ENCODE measurements at places on chromosomes 12 and 14.

GRCh38 chr12:93243689-93244513 is 133.8 kb upstream of the NUDT4 start:
- peak; percentile 84 for DNase-seq

DNA sequence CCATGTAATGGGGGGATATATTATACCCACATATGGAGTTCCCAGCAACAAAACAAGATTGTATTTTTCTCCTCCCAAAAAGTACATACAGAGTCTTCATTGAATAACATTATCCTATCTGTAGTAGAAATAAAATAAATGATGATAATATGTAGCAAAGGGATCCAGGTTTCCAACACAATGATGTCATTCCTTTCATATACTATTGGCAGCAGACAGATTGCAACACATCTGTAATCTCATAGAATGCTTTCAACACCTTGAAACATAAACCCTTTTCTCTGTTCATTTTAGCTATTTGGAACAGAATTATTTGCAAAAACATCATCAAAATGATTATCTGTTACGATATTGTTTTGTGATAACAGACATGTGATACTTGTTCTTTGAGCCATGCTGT is 317.6 kb downstream of the DPF3 start:
- DNase-seq: peak; percentile 22

DNA sequence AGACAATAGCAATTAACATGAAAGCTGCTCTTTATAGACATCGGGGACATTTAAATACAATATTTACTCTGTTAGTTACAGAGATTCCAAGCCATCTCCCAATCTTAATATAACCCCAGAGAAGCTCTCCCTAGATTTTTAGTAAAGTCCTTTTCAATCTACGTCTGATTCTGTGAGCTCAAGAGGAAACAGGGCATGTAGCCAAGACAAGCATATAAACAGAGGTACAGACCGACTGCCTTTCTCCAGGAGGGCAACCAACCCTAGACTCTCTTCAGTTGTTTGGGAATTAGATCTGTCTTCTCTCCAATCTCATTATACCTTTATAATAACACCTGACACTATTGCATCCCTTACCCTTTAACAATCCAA is 57.4 kb downstream of the TMTC1 start:
- no peak for DNase-seq

GRCh38 chr12:101001669-101002068 is 207.1 kb downstream of the ANO4 start:
- DNase-seq: no peak

DNA sequence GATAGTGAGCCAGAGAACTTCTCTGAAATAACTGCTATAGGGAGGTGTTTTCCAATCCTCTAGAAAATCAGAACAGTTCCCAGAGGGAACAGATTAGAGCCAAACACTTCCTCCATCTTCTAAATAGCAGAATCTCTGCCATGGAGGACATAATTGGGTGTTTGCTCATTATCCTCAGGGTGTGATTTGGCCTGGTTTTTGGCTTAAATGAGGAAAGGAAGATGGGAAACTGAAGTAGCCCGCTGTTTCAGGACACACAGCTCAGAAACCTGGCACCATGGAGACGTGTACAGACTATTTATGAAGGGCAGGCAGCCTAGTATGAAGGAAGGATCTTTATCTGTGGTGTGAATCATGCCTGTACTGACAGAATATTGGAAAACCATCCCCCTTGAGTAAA is 231.7 kb upstream of the PRKD1 start:
- peak; percentile 7 for DNase-seq

DNA sequence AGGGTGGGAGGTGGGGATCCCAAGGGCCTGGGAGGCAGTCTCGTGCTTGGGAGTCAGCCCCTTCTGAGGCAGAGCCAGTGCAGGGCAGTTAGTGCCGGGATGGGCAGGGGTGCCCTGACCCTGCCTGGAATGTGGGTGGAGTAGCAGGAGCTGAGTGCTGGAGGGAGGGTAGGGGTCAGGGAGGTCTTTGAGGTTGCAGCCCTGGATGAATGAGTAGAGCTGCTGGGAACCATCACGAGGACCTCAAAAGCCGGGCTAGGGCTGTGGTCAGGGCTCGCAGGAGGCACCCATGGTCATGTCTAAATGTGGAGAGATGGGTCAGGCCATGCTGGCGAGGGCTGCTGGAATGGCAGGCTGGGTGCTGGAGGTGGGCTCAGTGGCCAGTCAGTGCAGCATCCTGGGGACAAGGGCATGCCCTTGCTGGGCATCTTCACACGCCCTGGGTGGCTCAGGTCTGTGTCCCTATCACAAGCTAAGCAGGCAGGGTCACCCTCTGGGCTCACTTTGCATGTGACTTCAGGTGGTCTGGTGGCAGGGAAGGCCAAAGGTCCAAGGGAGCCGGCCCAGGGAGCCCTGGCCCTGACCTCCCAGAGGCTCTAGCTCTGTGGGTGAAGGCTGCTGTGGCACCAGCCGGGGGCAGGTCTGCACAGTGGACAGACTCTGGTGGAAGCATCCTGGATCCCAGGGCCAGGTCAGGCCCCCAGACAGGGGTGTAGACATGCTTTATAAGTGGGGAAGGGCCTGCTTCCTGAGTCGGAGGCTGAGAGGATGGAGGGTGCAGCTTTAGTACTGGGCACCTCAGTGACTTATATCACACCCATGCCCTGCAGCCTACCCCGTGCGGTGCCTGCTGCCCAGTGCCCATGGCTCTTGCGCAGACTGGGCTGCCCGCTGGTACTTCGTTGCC is 24.5 kb downstream of the PAPLN start:
- DNase-seq: no peak

DNA sequence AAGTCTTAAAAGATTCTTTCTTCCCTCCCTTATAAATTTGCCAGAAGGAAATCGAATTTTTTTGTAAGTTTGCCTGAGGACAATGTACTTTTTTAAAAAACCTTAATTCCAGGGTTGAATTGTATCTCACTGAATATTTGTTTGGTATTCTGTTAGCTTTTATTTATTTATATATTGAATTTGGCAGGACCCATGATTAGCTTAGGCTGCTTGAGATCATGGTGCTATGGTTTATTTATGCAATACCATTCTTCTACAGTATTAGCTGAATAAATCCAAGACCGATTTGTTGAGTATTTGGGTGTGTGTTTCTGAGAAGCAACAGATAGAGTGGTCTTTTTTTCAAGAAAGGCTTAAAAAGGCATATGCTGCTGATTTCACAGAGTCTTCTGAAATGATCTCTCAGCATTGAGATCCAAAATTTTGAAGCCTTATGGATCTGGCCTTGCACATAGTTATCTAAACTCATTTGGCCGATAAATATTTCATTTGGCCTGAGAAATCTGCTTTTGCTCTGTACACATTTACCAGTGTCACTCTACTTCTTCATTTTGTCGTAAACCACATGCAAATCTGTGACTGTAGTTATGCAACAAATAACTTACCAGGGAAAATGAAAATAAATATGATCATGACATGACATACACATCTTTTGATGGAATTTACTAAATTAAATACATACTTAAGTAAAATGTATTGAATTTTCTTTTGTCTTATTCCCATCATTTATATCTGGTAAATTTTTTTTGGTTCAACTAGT is 265.8 kb upstream of the FLRT2 start:
- DNase-seq: no peak

DNA sequence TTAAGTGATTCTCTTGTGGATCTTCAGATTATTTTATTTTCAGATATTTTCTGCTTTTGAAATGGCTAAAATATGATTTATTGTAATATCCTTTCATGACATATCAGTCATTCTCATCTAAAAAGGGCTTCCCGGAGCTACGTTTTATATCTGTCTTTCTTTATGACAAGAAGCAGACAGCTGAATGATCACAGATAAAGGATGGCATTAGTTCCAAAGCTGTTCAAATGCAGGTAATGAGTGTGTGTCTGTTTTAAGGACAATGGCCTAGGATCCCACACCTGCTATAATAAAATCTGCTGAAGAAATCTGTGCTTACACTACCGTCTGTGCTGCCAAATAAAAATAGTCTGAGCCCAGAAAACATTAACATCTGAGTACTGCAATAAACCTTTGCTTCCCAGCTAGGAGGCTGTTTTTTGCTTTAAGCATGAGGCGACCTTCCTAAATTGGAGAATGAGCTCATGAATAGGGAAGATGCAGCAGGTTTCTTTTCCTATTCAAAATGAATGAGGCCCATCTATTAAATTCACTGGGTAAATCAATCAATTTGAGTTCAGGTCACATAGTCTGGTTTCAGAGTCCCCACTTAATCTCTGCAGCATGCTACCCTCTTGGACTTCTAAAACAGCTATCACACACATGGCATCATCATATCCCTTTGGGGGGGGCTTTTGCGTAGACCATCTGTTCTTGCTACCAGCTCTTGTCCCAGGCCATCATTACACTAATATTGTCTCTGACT is 498.5 kb downstream of the NELL2 start:
- no peak for DNase-seq

GRCh38 chr12:47870175-47870781 is 34.5 kb downstream of the VDR start:
- DNase-seq: peak; percentile 69

DNA sequence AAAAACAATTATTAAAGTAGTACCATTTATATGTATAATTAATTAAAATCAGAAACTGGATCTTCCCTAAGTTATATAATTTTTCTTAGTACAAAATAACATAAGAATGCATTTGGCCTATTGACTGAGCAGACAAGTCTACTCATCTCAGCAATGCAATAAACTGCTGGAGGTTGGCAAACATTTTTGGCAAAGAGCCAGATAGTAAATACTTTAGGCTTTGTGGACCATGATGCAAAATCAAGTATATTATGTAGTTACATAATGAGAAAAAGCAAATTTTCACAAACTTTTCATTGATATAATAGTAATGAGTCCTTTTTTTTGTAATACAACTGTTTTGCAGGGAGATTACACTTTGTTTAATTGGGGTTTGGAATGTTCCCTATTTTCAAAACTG is 30.9 kb downstream of the ERGIC2 start:
- peak; percentile 64 for DNase-seq

DNA sequence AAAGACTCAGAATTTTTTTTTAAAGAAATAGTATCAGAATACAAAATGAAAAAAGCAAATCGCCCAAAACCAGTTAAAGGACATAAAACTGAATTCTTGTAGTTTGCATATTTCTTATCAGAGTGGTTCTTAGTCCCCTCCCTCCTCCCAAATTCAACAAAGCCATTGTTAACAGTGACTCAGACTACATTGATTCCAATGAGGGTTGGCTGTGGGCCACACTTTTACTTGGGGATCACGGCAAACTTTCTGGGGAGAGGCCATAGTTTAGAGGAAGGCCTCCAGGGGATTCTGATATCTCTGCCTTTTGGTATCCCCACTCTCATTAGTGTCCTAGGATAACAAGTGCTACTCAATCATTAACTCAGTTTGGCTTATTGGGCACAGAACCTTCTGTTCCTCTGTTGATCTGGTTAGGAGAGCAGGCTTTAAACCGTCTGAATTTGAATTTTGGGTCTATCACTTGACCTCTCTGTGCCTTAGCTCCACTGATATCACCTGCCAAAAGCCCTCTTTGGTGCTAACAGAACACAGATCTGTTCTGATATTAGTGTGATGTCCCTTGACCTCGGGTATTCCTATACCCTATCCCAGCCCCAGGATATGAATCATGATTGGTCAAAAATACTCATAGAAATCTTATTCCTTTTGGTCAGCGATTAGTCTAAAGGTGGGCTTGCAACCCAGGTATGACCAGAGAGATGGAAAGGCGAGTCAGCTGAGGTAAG is 45.2 kb upstream of the APPL2 start:
- DNase-seq: no peak

GRCh38 chr14:81849714-81850113 is 316.1 kb upstream of the SEL1L start:
- no peak for DNase-seq

DNA sequence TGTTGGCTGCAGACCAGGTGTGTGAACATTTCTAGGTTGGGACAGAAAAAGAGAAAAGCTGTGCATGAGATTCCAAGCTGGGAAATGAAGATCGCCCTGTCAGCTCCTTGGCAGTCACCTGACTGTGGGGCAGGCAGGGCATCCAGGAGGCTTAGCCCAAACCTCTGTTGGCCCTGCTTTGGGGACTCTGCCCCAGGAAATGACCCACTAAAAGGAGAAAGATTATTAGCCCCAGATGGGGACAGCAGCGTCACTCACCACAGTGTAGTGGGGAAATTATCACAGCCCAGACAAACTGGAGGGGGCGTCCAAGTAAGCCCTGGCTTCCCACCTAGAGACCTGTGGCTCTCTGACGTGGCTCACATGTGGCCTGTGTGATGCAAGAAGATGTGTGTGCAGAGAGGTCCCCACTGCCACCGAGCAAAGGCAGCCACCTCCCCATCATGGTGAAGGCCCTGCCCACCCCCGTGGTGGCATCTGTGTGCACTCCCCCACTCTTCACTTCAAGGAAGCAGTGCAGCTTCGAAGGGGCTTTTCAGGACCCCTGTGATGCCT is 39.1 kb downstream of the DIO3 start:
- DNase-seq: no peak

GRCh38 chr14:25237845-25238244 is 187.9 kb upstream of the STXBP6 start:
- DNase-seq: peak; percentile 51

DNA sequence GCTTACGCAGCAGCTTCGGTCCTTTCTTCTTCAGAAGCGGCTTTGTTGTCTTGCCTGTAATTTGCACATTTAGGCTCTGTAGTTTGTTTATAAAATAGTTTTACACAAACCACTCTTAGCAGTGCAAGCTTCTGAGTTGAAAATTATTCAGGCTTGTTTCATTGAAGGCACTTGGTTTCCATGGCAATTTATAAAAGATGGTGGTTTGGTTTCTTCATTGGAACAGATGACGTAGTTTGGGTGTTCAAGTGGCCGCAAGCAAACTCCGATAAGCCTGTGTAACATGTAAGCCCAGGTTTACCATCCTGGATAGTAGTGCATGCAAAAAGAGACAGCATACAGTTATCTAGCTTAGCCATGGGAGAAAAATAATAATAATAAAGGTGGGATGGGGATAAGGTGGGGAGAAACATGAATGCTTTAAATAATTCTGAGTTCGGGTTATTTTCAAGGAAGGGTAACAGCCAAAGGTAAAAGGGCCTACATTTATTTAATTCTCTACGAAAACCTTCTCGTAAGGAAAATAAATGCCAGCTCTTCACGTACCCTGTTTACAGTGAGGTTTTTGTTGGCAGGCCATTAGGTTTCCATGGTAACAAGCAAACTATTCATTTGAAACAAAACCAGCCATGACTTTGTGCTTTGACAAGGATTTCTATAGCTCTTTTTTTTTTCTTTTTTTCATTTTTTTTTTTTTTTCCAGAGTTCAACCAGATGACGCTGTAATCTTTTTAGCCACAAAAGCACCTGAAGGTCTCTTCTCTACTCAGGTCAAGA is 189.6 kb upstream of the RPL10L start:
- no peak for DNase-seq

DNA sequence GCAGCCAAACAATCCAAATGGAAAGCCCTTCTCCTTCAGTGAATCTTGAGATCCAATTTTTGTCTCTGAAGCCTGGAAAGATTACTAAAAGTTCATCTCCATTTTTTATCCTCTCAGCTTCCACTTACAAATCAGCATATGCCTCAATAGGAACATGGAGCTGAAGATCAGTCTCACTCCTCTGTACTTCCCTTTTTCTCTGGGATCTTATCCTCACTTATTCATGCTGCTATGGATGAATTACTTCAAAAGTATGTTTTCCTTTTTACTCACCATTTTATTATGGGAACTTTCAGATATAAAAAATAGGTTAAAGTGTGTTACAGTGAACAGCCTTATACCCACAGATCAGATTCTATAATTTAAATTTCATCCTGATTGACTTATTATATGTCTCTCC is 14.4 kb upstream of the NTF3 start:
- DNase-seq: peak; percentile 55

Data from GM23248 (cell line).